ENCODE measurements at places on chromosomes 12 and 14.

DNA sequence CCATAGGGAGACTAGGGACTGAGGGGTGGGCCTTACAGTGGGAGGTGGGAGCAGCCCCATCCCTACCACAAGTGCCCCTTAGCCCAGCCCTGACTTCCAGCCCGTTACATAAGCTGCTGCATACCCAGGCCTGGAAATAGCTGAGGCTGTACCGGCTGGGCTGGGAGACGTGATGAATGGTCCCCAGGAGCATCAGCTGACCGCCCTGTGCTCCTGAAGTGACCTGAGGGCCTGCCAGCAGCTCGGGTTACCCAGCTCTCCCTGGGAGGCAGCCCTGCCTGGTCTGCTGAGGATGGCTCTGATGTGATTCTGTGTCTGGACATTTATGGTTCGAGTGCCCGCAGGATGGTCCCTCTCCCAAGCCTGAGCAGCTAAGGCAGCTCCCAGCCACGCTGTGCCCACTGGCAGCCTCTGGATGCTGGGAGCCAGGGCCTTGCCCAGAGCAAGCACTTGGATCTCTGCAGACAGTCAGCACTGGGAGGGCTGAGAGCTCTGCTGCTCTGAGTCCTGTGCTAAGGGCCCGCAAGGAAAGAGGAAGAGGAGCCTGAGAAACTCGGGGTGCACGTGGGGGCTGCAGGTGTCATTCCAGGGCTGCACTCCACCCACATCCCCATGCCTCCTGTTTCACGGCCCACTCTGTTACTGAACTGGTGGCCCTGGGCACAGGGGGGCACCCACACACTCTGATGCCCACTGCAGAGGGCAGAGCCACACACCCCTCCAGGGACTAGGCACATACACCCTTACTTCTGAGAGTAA is 20.5 kb downstream of the TAMALIN start:
- no peak for DNase-seq

DNA sequence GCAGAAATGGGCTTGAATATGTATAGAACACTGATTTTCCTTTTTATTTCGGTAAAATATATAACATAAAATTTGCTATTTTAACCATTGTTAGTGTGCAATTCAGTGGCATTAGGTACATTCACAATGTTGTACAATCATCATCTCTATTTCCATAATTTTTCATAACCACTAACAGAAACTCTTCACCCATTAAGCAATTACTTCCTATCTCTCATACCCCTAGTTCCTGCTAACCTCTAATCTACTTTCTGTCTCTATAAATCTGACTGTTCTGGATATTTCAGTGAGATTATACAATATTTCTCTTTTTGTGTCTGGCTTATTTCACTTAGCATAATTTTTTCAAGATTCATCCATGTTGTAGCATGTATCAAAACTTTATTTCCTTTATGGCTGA is 8.9 kb upstream of the RNF212B start:
- DNase-seq, result no peak

DNA sequence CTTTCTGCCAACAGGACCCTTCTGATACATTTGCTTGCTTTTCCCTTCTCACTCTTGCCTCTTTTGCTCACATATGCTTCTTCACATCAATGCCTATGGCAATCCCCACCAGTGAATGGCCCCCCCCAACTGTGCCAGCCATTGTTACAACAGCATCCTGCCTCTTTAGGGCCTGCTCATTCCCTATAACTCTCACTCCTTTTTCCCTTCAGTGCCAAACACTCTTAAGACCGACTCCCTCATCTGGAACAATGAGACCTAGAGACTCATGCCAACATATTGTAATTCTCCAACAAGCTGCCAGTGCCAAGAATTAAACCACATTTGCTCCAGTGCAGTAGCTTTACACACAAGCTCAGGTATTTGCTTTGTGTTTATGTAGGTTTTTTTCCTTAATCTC is 189.0 kb downstream of the SOX5 start:
- peak; percentile 52 for DNase-seq

DNA sequence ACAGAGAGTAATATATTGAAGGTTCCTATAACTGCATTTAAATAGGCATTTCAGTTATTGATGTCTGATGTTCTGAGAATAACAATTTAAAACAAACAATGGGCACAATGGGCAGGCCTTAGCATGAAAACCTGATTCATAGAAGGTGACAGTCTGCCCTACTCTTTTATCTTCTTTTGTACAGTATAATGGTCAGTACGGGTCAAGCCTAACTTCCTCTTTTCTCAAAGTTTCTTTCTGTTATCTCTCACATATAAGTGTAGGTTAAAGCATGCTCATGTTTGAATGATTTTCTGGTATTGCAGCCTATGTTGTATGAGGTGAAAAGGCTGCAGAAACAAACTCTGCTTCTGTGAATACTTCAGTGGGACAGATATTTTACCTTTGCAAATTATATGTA is 14.2 kb downstream of the FKBP3 start:
- DNase-seq, result no peak

All from NCI-H1105 (cell line).